Breast epithelium (tissue), 4 donors: ENCODE measurements at places on chromosomes 1 and 21. TPM values are rescaled to one million over a fixed set of nuclear protein-coding genes. Genes with fewer than 3 reads are reported as not detected.

The HAO2 gene
- 0.66 TPM for total RNA-seq

- H3K4me3 ChIP-seq, result no peak overlapping the region
- no peak for DNase-seq
- H3K27ac ChIP-seq, result no peak overlapping the region
- no peaks in the 10 kb centered on the region for H3K36me3 ChIP-seq
These were observed 3.2 kb upstream of the PERM1 start for GRCh38 chr1:985126-985525.

GRCh38 chr1:225746361-225747179, 31.1 kb upstream of the SRP9 start:
- no peaks in the 10 kb centered on the region for H3K36me3 ChIP-seq
- peak overlapping the region; percentile 94 for H3K27ac ChIP-seq
- peak overlapping the region; percentile 43 for H3K4me3 ChIP-seq
- H3K4me1 ChIP-seq, result no peaks in the 10 kb centered on the region
- H3K27me3 ChIP-seq, result no peaks in the 10 kb centered on the region
- DNase-seq, result peak; percentile 67

DNA sequence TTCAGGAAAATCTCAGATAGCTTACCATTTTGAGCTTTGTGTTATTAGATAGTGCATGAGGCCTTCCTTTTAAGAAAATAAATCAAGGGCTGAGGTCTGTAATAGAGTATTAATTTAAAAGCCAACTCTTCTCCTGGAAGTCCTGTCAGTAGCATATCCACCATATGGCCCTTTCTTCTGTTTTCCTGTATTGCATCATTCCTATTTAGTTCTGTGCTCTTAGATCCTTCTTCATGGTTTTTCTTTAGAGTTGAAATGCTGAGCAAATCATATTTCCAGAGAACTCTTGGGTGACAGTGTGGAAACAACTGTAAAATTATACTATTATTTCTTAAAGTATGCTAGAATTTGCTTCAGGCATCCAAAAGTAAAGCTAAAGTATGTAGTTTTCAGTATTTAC, 91.7 kb downstream of the TTC3 start:
- H3K4me1 ChIP-seq, result no peaks in the 10 kb centered on the region
- no peaks in the 10 kb centered on the region for H3K36me3 ChIP-seq
- DNase-seq, result no peak
- H3K27me3 ChIP-seq, result no peaks in the 10 kb centered on the region
- H3K27ac ChIP-seq, result no peak overlapping the region

The KRTAP12-4 gene
- total RNA-seq, result not detected

The HES2 gene
- 3.6 TPM for total RNA-seq

The ABCA4 gene
- total RNA-seq, result 3.5 TPM

The LCE2C gene
- total RNA-seq, result not detected

The RASAL2 gene
- total RNA-seq, result 41.0 TPM

The SLC30A7 gene
- 19.5 TPM for total RNA-seq

DNA sequence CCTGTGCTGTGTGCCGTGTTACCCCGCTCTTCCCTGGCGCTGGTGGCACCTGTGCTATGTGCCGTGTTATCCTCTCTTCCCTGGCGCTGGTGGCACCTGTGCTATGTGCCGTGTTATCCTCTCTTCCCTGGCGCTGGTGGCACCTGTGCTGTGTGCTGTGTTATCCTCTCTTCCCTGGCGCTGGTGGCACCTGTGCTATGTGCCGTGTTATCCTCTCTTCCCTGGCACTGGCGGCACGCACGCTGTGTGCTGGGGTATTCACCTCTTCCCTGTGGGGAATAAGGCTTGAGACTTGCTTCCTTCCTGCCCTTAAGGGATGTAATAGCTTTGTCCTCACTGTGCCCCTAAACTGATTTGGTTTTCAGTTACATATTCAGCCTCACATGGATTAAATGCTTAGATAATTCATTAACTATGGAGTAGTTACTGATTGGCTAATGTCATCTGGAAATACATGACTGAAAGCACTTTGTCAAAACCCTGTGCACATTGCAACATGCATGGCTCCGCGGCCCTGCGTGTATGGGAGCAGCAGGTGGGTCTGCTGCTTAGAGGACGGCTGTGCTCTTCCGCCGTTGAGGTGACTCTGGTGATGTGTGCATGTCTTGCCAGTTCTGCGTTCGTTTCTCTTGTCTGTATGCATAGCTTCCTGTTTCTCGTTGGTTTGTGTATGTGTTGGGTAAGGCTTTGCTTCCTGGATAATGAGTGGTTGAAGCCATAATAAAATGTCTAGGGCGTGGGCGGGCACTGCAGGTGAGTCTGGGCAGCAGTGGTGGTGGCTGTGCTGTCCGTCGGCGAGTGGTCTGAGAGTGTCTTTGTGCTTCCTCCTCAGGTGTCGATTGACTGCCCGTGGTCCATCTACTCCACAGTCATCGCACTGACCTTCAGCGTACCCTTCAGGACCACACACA, 17.9 kb upstream of the PWP2 start:
- no peaks in the 10 kb centered on the region for H3K27me3 ChIP-seq
- no peak for DNase-seq
- H3K4me1 ChIP-seq, result no peaks in the 10 kb centered on the region
- no peak overlapping the region for H3K27ac ChIP-seq
